Activated T-cell treated with anti-CD3 and anti-CD28 coated beads for 1 hour (primary cell): ENCODE measurements at places on chromosomes 3 and 15.

GRCh38 chr15:88003541-88004327 lies 252.8 kb downstream of the NTRK3 start:
- DNase-seq = no peak

- DNase-seq = no peak
These were observed 29.9 kb upstream of the GRIP2 start for GRCh38 chr3:14570089-14570488.

GRCh38 chr3:157119369-157119951 lies 40.5 kb downstream of the CCNL1 start:
- DNase-seq = no peak

- no peak for DNase-seq
These were observed 143.1 kb downstream of the LSAMP start for GRCh38 chr3:116302087-116302747.

- no peak for DNase-seq
These were observed 113.8 kb downstream of the C3orf38 start for GRCh38 chr3:88263417-88264100.

GRCh38 chr15:94081829-94082228 lies 149.5 kb upstream of the MCTP2 start:
- DNase-seq = no peak

DNA sequence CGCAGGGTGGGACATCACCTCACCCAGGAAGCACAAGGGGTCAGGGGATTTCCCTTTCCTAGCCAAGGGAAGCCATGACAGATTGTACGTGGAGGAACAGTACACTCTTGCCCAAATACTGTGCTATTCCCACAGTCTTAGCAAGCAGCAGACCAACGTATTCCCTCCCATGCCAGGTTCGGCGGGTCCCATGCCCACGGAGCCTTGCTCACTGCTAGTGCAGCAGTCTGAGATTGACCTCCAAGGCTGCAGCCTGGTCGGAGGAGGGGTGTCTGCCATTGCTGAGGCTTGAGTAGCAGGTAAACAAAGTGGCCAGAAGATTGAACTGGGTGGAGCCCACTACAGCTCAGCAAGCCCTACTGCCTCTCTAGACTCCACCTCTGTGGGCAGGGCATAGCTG lies 39.0 kb downstream of the ALDH1A2 start:
- no peak for DNase-seq

DNA sequence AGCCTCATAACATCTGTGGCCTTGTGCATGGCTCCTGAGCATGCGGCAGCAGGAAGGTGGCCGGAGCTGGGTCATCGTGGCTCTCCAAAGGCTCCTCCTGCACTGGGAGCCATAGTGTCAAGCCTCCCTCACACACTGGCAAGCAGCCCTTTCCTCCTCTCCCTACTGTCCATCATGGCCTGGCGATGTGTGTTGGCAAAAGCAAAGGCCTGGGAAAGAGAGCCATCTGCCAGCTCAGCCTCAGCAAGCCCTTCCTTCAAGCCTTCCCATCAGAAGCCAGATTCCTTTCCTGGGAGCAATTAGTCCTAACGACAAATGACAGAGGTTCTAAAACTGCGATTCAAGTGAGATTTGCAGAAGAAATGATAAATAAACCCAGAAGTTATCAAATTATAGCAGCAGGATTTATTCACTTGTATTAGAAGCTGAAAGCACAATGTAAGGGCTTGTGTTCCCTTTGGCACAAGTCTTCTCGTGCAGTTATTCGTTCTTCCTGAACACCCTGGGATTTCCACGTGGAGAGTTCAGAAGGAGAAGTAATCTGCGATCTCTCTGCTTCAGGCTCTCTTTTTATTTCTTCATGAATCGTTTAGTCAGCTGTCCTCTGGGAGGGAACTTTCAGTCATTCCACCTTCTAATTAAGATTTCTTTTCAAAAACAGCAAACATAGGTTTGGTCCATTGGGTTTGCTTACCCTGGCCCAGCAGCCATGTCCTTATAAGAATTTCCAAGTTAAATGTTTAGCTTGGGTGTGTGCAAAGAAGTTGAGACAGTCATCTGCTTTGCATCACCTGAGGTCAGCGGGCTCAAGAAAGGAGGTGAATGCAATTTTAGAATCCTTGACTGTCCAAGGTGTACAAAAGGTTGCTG lies 110.3 kb upstream of the TMC3 start:
- DNase-seq = no peak

DNA sequence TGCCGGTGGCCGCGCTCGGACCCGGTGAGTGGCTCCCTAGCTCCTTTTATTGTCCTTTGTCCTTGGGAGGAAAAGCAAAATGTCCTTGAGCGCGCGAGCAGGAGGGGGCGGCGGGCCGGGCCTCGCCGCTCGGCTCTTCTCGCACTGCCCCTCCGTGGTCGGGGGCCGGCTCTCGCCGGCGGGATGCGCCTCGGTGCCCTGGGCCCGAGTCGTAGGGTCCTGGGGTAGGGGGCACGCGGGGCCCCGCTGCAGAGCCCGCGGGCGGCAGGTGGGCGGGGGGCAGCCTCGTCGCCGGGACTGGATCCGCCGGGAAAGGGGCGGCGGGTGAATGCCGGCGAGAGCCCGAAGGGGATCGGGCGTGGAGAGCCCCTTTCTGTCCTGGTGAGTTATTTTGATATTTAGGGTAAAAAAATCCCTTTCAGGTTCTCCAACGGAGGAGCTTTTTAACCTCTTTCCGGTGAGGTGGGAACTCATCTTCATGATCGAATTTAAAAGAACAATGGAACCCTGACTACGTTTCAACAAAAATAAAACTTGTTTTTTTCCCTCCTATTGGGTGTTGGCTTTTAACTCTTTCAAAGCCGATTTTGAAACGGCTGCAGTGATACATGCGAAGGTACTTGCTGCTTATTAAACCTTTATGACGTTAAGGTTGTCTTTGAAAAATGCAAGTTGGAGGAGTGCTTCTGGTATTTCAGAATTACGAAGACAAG lies 16.8 kb upstream of the CHD2 start:
- DNase-seq = peak; percentile 11

DNA sequence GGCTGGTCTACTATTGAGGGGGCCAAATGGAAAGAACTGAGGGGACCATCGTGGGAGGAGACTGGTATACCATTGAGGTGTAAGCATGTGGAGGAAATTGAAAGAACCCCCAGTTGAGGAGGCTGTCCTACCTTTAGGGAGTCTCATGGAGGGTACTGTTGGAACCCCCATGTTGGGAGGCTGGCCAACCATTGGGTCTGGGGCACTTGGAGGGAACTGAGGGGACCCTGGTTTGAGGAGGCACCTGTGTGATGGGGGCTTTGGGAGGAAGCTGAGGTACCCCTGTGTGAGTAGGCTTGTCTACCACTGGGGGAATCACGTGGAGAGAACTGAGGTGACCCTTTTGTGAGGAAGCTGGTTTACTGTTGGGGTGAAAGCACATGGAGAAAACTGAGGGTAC lies 157.5 kb downstream of the FBLN2 start:
- no peak for DNase-seq
